Activated CD4-positive, alpha-beta T cell treated with anti-CD3 and anti-CD28 coated beads, Interleukin-10, Interleukin-2, amounts not matched to agents 100 ng/mL and 50 ng/mL, durations not matched to agents 16 hours and 8 hours (primary cell): ENCODE measurements at places on chromosomes 12 and 14.

DNA sequence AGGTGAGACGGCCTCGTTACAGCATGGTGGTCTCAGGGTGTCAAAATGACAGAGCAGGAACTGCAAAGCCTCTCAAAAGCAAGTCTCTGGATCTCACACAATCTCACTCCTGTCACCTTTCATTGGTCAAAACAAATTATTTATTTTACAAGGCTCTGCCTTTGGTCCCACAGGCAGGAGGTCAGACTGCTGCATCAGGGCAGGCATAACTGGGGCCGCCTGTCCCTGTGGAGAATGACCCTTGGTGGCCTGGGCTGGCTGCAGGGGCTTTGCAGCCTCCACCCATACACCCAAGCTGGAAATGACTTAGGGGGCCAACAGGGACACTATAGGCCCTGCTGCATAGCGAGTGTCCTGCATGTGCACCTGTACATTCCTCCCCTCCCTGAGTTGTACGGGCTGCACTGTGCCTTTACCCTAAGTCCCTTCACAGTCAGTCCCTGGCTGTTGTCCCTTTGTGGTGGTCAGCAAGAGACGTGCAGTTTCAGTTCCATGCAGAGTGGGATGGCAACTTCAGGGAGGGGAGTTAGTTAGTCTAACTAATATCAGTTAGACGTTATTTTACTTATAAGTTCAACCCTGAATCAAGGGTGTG lies 28.1 kb downstream of the PEX5 start:
- no peak for DNase-seq

DNA sequence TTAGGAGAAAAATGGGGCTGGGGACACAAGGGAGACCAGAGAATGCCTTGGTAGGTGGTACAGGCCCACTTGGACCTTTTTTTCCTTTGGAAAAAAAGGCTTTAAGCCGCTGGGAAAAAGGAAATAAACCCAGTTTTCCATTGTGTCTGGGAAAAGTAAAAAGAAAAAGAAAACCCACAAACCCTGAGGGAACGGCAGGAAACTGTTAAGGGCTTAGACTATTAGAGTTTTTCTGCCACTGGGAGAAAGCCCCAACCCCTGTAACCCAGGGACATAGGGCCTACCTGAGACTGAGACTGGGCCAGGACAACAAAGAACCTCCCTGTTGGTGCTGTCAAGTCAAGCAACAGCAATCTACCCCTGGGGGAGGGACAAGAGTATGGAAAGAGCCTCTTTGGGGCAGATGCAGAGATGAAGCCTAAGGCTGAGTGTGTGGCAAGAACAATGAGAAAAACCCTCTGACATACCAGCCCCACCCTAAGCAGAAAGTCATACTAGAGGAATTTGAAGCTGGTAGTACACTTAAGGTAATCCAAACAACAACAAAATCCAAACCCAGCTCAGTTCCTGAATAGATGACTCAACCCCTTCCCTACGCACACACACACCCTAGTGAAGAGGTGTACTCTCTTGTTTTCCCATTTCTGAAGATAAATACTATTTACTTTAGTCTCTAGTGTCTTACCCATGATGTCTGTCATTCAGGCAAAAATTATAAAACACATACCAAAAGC lies 22.8 kb downstream of the ATF1 start:
- no peak for DNase-seq

- peak; percentile 85 for DNase-seq
Observed at GRCh38 chr12:1533602-1534304, 60.6 kb downstream of the FBXL14 start.

DNA sequence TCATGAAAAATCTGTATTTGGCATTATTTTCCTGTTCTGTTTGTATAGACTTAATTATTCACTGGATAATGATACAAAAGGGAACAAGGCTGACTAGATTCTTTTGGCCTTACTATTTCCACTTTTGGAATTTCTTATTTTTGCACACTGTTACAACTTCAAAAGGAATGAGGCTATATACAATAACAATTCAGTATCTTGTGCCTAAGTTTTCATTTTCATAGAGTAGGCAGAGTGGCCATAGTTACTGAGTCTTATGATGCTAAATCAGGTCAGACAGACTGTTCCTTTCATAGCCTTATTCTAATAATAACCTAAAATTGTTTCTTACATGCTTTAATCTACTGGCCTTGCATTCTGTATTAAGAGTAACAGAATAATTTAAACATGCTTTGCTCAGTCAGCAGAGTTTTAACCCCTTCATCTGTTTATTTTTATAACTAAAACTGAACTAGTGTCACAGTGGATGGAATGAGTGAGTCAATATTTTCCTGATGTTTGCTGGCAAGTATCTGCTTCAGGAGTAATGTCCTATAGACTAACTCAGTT lies 10.5 kb downstream of the TTC8 start:
- no peak for DNase-seq

DNA sequence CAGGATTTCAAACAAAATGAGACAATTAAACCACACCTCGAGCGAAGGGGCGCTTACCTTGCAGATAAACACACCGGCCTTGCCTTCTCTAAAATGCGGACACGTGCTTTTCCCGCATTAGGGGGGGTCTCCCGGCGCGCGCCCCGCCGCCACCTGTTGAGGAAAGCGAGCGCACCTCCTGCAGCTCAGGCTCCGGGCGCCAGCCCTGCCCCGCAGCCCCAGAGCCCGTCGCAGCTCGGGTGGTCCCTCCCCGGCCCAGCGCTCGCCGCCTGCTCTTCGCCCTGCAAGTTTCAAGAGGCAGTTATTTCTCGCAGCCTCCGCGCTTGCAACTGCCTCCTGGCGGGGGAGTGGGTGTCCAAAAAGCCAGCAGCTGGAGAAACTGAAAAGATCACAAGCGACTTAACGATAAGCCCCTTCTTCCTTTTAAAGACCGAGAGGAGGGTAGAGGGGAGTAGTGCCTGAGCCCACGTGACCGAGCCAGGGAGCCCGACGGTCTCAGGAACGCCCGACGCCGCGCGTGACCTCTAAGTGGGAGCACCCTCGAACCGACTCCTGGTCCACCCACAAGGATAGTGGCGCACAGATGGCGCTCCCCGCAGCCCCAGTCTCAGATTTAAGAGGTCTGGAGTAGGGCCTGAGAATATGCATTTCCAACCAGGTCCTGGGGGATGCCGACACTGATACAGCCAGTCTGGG lies at the start of gene ESR2:
Gene ESR2 (minus strand): TSS at position 396 of the 696 bp plus-strand sequence. CDS start 11,386 bp downstream, outside the sequence.
- DNase-seq = peak; percentile 10

GRCh38 chr12:50635364-50635763 lies 128.5 kb upstream of the ATF1 start:
- no peak for DNase-seq

- no peak for DNase-seq
Observed at GRCh38 chr12:124463341-124463921, 104.0 kb downstream of the NCOR2 start.

GRCh38 chr12:69196302-69197288 lies 42.8 kb upstream of the CPSF6 start:
- DNase-seq = no peak

DNA sequence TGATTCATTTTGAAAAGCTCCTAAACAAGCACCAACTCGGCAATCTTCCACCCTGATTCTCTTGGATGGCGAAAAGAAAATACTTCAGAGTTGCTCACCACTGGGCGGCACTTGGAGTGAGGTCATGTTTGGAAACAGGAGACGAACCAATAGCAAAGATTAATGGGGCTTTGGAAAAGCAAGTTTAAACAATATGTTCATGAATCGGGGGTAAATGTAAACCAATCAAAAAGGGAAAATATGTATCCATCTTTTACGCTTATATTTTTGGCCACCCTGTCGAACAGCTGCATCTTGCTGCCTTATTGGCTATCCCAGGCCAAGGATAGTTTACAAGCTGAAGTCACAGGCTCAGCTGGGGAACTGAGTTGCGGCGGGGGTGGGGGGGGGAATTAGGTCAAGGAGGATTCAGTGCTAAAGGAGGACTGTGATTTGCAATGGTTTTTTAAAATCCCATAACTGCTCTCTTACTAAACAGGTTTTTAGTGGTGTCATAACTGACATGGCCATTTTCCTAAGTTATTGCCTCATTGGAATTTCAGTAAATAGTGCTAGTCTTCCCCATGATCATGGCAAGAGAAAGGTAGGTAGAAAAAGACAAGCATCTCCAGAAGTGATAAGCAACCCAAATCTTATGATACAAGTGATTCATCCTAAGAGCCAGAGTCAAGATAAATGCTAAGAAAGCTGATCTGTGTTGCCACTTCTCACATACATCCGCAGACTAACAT lies 210.6 kb downstream of the PHLDA1 start:
- DNase-seq = no peak

DNA sequence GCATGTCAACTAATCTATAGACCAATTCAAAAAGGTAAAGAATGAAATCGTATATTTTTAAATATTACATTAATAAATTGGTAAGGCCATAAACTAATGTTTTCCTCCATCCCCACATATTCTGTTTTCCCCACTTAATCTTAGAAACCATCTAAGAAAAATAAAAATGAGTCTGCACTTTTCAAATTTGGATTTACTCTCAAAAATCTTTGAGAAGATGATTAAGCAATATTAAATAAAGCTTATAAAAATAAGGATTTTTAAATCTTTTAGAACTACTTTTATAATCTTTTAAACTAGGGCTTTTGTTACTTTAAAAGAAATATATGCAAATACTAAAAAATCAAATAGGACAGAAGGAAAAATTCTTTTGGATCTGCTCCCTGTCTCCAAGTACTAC lies 10.6 kb upstream of the HAL start:
- DNase-seq = no peak

DNA sequence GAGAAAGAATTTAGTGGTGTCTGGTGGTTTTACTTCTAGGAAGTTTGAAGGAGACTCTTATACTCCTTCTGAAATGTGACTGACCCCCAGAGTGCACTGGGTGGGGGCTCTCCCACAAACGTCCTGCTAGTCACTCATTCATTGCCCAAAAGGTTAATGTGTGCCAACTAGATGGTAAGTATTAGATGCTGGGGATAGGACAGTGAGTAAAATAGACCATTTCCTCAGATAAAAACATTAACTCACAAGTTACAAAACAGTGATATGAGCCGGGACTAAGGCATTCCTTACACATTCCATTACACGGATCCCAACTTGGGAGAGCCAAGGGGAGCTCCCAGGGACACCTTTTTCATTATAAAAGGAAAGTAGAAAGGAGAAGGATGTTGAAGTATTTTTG lies 185.1 kb downstream of the ATXN7L3B start:
- DNase-seq = no peak

- peak; percentile 91 for DNase-seq
Observed at GRCh38 chr12:107287436-107288413, 194.4 kb upstream of the CRY1 start.

DNA sequence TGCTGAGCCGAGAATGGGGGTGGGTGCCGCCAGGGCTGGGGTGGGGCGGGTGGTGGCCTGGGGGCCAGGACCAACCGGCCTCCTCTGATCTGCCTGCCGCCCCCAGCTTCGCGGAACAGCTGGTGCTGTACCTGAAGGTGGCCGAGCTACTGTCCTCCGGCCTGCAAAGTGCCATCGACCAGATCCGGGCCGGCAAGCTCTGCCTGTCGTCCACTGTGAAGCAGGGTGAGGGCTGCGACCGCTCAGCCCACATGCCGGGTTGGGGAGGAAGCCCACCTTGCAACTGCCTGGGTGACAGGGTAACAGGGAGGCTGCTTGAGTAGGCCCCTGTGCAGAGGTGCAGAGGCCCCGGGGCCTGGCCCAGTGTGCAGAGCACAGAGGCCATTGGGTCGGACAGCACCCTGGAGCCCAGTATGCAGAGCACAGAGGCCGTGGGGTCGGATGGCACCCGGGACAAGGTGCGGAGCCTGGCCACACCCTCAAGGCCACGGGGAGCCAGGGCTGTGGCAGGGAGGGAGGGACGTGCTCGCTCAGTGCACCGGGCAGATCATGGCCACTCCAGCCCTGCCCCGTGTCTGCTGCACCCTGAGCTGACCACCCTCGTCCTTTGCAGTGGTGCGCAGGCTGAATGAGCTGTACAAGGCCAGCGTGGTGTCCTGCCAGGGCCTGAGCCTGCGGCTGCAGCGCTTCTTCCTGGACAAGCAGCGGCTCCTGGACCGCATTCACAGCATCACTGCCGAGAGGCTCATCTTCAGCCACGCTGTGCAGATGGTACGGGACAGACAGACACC lies 9.5 kb upstream of the PUS1 start:
- no peak for DNase-seq

DNA sequence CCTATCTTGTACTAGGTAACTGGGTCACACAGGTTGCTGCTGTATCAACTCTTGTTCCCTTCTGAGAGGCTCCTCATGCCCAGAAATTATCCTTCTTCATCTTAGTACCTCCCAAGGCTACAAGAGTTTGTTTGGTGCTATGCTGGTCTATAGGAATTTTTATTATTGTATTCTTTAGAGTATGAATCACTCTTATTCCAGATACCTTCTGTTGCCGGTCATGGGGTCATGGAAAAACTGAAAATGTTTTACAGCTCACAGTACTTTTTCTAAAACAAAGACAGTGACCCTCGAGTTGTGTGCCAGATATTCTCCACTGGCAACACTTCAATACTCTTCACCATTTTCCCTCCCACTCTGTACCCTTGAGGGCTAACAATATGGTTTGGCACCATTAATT lies 1598.0 kb upstream of the TMEM132C start:
- DNase-seq = no peak

DNA sequence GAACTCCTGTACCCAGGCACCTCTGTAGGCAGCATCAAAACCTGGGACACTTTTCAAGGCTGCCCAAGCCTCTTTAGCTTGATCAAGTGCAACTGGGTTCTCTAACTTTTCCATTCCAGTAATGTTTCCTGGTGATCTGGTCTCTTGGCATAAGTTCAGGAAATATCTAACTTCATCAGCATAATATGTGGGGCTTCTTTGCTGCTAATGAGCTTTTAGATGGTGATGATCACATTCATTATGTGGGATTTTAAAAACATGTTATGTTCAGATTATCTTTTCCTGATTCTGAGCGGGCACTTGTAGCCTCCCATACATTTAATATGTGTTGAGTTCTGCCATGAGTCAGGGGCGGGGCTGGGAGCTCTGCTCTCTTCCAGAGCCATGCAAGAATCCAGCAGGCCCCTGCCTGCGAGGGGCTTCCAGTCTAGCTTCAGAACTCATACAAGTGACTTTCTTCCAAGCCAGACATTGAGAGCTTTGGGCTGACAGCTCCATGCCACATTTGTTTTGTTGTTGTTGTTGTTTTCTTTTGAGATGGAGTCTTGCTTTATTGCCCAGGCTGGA lies 39.5 kb upstream of the RIN3 start:
- DNase-seq = no peak

GRCh38 chr14:58027904-58028303 lies 124.1 kb downstream of the ARMH4 start:
- no peak for DNase-seq

- DNase-seq = no peak
Observed at GRCh38 chr14:21019366-21019765, 5.5 kb downstream of the NDRG2 start.

DNA sequence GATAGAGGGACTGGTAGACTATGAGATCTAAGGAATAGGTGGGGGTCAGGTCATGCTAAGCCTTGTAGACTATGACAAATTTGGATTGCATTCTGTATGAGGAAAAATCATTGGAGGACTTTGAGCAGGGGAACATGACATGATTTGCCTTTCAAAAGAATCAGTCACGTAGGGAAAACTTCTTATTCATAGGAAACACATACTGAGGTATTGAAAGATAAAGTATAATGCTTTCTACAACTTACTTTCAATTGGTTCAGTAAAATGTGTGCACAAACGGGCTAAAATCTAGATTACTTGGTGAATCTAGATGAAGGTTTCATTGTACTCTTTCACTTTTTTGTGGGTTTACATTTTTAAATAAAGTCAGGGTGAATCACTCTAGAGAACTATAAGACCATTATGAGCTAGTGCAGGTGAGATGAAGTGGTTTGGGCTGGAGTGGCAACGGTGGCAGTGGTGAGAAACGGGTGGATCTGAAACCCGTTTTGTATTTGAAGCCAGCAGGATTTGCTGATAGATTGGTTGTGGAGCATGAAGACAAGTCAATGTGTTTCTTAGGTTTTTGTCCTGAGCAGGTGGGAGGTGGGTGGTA lies 6.7 kb downstream of the BBS10 start:
- no peak for DNase-seq

- DNase-seq = peak; percentile 29
Observed at GRCh38 chr12:122403831-122404230, 18.6 kb downstream of the CLIP1 start.
